Activated T-helper 1 cell treated with Interleukin-2 at 50 U/mL for 16 hours (primary cell): ENCODE measurements at places on chromosomes 4 and X.

GRCh38 chrX:142204522-142205433, at the start of gene MAGEC2:
TSS of gene MAGEC2 (minus strand) at chrX:142205290. CDS start at chrX:142203987, 1,303 bp downstream.
- no peak for DNase-seq

DNA sequence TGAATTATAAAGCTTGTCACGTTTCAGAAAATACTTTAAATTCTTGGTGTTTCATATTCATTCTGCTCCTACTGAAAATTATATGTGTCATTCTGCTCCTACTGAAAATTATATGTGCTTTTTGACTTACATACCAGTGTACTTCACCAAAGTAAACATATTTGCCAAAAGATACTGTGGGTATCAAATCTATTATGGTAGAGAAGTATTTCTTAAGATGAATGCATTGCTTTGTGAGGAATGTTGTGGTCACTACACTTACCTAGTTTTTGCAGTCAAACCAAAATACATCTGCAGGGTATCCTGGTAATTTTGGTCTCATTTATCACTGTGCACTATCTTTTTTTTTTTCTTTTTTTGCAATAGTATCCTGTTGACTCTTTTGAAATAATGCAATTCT, 287.7 kb upstream of the MAD2L1 start:
- DNase-seq = no peak

DNA sequence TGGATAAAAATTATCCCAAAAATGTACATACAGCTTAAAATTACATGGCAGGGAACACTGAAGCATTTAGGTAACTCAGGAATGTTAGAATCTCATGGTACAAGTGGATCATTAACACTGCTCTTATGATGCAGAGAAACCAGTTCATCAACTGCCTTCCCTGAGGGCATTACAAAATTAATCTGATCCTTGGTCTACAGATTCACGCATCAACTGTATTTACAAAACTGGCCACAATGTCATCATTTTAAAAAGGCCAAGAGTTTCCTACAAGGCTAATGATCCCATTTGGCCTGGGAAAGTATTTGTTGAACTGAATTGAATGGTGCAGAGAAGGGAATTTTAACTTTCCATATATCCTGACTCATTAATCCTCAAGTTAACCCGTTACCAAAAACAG, 84.6 kb downstream of the TSPAN5 start:
- no peak for DNase-seq

DNA sequence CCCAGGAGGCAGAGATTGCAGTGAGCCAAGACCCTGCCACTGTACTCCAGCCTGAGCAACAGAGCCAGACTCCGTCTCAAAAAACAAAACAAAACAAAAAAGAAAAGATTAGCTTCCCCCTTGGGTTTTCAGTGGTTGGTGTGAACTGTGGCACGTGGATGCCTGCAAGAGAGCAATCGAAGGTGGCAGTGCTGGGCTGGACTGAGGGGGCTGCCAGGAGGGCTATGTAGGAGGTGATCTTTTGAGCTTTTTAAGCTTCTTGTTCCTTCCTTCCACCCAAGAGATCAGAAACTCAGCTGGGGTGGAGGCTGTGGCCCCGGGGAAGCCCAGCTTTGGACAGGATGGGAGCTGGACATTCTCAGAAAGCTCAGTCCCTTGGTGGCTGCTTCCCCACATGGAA, 49.6 kb downstream of the PRPS1 start:
- no peak for DNase-seq

DNA sequence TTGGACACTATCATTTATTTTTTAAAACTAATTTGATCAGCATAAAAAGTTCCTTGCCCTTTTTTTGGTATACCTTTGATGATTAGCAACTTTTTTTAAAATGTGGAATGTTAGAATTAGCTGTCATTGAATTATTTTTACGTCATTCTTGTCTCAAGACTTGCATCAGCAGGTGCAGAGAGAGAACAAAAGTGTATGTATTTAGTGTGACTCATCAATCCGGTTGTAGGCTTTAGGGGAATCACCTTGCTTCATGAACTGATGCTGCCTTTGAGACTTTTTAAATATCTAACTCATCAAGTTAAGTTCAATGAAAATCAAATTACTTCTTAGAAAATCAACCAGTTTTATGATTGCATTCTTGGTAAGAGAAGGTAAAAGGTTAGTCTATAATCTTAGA, 125.1 kb downstream of the ARX start:
- DNase-seq = no peak

- no peak for DNase-seq
Observed at GRCh38 chr4:168293386-168293975, 25.1 kb downstream of the DDX60 start.

- DNase-seq = no peak
Observed at GRCh38 chr4:126268106-126268505, 953.4 kb downstream of the FAT4 start.

DNA sequence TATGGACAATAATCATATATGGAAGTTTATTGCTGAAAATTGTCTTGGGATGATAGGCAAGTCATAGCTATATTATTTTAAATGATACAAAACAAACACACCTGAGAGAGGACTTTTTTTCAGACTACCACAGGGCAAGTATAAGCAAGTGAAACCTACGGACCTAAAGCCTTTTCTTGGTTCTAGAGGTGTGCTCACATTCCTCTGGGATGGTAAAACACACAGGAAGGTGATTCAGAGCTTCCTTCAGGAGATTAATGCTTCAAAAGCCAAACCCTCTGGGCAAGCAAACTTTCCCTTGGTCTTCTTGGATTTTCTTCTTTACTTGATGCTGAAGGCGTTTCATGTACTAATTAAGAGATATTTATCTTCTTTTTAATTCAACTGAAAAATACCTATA, 60.1 kb upstream of the ACSL4 start:
- no peak for DNase-seq

DNA sequence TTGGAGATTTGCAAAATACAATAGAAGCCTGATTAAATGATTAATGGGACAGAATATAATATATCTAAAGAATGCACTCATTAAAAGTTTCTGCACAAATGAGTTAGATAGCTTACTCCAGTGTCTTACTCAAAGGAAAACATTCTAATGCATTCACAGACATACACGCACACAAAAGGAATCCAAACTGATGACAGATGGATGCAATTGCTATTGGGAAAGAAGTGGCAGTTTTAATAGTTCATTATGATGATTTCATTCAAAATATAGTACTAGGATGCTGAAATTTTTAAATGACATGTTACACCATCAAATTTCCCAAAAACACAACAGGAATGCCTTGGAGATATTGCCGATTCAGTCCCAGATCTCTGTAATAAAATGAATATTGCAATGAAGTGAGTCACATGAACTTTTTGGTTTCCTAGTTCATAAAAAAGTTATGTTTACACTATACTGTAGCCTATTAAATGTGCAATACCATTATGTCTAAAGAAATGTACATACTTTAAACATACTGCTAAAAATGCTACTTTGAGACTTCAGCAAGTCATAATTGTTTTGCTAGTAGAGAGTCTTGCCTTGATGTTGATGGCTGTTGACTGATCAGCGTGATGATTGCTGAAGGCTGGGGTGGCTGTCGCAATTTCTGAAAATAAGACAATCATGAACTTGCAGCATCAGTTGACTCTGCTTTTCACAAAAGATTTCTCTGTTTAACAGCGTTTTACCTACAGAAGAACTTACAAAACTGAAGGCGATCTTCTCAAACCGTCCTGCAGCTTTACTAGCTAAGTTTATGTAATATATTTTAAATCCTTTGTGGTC, 45.6 kb downstream of the BBS12 start:
- no peak for DNase-seq

GRCh38 chrX:78964598-78964997, 19.4 kb downstream of the P2RY10 start:
- DNase-seq = no peak

DNA sequence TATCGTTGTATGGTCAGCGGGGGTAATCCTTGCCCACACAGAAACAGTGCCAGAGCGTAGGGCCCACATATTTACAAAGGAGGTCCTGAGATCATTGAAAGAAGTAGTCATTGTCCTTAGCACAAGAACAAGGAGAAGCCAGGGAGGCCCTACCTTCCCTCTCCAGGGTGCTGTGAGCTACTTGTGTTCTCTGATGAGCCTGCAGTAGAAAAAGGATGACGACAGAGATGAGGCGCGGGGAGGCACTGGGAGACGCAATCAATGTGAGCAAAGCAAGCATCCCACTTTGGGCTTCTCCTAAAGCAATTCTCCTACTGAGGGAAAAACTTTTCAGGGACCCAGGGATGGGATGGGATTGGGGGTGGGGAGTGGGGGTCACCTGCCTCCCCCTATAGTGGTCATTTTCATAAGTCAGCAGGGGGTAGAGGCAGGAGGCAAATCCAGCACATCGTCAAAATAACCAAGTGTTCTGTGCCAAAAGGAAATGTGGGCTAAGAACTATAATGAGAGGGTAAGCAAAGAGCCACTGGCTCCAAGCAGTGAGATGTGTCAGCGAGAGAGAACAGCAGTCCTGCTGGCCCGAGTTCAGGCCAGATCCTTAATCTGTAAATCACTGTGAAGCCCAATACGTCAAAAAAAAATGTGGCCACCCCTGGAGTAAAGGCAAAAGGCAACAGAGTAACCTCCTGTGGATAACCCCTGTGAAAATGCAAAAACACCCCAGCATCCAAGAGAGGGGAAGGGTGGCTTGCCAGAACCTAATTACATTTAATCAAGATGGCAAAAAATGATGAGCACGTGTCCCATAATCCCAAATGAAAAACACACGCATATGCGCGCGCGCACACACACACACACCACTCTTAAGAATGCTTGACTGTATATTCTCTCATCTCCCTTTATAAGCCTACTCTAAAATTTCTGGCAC, 136.6 kb upstream of the HHIP start:
- DNase-seq = no peak

DNA sequence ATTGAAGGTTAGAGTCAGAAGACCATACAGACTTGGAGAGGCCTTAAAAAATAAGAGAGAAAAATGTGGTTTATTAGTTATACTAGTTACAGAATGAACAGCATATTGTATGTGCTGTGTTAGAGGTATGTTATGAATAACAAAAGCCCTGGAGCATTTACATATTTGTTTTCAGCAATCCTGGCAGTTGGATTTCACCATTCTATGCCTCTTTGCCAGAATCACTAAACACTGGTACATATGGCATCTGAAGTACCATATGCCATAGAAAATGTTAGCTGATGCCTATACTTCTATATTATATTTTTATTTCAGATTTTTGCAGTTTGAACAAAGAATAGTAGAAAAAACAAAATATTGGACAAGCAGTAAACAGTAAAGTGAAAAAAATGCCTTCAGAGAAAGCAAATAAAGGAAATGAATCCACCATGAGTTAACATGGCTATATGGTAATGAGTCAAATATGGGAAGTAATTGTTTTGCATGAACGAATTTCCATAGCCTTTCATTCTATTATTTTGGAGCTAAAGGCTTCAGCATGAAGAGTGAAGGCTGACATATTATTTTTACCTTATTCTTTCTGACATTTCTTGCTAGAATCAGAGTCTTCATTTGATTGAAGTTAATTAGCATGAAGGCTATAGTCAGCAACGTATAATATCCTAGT, 41.9 kb upstream of the PRDM8 start:
- no peak for DNase-seq

GRCh38 chr4:76012388-76012801, 5.1 kb upstream of the CXCL9 start:
- no peak for DNase-seq

DNA sequence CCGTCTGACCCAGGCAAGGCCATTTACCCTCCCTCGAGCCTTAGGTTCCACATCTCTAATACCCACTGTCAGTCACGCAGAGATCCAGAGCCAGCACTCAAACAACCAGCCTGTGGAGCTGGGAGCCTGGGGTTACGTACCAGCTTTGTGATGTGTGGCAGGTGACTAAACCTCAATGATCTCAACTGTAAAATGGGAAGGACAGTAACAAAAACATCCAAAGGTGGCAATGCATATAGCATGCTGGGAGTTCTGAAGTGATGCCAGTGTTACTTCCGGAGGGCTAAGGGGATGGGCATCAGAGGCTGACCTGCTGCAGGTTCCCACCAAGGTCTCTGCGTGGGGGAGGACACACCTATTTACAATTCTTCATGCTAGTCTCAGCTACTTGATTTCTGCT, 6.0 kb downstream of the GRPEL1 start:
- DNase-seq = no peak

- no peak for DNase-seq
Observed at GRCh38 chr4:142378179-142378578, 467.9 kb downstream of the INPP4B start.

GRCh38 chr4:182642831-182643230, 274.4 kb downstream of the DCTD start:
- no peak for DNase-seq

DNA sequence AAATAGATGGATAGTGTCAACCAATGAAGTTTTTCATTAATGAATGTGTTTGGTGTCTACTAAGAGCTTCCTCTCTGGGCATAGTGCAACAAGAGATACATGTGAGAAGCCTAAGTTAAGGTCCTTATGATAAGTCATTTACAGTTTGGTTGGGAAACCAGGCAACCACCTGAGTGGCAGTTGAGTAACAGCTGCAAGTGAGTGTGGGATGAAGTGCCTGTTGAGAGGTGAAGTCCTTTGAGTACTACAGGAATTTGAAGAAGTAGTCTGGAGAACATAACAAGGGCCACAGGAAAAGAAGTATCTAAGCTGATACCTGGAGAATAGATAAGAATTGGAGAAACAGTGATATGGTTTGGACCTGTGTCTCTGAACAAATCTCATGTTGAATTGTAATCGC, 48.5 kb upstream of the FRMPD4 start:
- no peak for DNase-seq
